ENCODE measurements at places on chromosomes 16 and 17.

DNA sequence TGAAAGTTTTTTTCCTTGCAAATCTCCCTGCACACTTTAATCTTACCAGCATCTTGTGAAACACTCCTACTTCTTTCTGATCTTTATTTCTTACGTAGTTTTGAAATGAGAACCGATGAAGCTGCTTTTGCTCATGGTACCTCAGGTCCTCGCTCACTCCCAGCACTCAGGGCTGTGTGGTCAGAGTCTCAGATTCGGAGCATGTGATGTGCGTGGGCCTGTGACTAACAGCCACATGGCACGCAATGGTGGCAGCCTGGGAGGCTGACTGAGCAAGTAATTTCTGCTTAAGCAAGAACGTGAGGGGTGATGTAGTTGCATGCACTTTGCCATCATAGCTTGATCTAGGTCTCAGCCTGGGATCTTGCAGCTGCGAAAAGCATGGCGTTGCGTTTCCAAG lies 624.3 kb downstream of the MAF start:
- DNase-seq: no peak

DNA sequence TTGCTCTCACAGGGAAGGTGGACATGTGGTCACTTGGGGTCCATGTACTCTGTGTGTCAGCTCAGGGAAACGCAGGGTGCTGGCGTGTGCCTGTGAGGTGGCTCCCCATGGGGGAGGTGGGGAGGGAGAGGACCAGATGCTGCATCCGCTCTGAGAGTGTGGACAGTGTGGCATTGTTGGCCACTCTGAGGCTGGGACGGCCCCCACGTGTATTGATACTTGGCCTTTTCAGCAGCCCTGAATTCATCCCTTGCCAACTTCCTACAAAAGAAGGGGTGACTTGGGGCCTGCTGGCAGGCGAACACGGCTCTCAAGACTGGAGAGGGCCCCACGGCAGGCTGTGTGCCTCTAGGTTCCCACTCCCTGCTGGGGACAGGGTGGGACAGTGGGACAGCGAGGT lies 120.1 kb downstream of the RAB11FIP4 start:
- no peak for DNase-seq

GRCh38 chr17:35895636-35896587 lies 15.8 kb upstream of the CCL5 start:
- no peak for DNase-seq

- DNase-seq: no peak
Measured at GRCh38 chr16:78552106-78552675, 452.7 kb downstream of the WWOX start.

DNA sequence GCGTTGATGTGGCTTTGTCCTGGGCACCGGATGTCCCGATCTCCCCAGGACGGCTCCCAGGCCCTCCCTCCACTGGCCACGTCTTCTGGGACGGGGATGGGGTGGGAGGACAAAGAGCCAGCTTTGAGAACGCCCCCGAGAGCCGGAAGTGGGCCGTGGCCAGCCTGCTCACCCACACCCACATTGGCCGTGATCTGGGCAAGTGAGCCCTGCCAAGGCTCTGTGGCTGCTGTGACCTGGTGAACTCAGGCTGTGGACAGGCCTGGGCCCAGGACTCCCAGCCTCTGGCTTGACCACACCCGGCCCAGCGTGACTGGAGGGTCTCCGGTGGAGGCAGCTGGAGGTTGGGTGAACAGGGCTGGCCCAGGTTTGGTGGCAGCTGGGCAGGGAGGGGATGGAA lies 3.3 kb downstream of the CDH15 start:
- DNase-seq: no peak

- DNase-seq: no peak
Measured at GRCh38 chr17:63434951-63435571, 11.0 kb downstream of the CYB561 start.

GRCh38 chr16:78796221-78796866 lies 696.9 kb downstream of the WWOX start:
- no peak for DNase-seq

DNA sequence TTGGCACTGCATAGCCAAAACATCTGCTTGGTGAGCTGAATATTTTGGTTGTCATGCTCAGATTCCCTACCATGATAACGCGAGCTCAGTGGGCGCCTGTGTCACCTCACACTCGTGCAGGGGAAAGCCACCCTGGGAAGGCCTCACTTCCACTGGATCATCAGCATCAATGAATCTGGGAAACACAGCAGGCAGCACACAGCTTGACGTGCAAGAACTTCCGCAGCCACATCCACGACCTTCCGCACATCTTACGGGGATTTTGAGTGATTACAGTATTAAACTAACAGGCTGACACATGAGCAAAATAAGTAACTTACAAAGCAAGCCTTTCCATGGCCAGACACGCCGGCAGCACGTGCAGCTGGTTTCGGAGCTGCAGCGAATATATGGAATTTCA lies 54.7 kb upstream of the FOXF1 start:
- DNase-seq: no peak

DNA sequence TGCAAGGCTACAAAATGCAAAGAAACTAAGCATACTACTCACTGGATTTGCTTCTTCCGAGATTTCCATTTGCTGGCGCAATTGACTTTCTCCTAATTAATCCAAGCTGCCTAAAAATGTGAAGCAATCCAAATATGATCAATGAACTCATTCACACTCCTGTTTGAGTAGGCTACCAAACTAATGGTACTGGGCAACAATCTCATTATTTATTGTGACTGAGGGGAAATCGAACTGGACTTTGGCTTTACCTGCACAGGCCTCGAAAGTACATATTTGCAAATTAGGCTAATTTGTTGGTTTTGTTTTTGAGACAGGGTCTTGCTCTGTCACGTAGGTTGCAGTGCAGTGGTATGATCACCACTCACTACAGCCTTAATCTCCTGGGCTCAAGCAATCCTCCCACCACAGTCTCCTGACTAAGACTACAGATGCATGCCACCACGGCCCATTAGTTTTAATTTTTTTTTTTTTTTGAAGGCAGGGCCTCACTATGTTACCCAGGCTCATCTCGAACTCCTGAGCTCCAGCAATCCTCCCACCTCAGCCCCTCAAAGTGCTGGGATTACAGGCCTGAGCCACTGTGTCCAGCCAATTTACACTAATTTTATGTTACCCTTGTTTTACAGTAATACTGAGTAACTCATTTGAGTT lies 2.6 kb downstream of the ERI2 start:
- DNase-seq: no peak

DNA sequence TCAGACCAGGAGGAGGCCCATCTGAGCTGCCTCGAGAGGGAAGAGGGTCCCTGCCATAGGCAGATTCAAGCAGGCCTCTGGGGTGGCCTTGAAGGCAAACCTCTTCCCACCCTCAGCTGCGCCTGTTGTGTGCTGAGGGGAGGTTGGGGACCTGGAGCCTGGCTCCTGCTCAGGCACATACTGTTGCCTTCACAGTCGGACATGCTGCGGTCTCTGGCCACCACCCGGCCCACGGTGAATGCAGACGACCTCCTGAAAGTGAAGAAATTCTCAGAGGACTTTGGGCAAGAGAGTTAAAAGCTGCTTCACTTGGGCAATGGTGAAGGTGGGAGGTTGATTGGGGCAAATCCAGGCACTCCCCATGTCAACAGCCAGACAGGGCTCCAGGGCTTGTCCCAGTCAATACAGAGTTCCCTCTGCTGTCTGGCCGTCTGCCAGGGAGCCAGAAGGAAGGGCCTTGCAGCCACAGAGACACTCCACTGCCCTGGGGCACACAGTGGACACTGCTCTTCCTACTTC lies 6.3 kb downstream of the PDF start:
- no peak for DNase-seq

DNA sequence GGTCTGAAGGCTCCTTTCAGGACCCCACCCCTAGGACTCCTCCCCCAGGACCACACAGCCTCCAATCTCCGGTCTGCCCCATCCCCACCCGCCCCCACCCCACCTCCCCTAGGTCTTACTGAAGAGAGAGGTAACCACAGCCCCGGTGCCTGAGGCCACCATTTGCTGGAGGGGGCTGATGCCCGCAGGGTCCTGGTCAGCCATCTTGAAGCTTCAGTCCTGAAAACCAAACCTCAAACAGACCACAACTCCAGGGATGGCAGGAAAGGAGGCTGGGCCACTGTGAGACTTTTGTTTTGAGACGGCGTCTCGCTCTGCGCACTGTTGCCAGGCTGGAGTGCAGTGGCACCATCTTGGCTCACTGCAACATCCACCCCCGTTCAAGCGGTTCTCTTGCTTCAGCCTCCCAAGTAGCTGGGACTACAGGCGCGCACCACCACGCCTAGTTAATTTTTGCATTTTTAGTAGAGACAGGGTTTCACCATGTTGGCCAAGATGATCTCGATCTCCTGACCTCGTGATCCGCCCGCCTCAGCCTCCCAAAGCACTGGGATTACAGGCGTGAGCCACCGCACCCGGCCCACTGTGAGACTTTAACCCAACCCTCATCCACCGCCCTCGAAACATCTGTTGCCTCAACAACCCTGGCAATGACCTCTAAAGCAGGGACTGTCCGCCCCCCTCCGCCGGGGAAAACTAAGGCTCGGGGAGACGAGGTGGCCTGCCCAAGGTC lies 1.1 kb downstream of the SLC25A39 start:
- DNase-seq: no peak

DNA sequence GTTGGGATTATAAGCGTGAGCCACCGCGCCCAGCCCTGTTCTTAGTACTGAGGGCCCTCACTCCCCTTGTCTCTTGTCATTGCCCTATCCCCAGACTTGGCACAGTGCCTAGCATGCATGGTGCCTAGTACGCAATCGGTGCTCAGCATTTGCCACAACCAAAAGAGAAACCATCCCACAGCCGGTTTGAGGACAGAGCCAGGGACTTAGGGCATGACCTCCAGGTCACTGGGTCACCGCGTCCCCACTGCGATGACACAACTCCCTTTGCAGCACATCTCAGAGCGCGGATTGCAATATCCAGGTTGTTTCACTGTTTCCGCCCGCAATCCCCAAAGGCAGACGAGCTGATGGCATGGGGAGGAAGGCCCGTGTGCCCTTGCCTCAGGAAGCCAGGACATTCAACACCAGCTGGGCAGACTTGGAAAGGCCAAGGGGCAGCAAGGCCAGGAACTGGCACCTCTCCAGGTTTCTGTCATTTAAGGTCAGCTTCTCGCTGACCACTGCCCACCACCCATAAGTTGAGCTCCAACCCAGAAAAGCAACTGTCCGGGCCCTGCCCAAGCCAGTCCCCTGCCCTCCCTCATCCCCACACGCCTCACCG lies 274.5 kb downstream of the MRTFB start:
- DNase-seq: no peak

DNA sequence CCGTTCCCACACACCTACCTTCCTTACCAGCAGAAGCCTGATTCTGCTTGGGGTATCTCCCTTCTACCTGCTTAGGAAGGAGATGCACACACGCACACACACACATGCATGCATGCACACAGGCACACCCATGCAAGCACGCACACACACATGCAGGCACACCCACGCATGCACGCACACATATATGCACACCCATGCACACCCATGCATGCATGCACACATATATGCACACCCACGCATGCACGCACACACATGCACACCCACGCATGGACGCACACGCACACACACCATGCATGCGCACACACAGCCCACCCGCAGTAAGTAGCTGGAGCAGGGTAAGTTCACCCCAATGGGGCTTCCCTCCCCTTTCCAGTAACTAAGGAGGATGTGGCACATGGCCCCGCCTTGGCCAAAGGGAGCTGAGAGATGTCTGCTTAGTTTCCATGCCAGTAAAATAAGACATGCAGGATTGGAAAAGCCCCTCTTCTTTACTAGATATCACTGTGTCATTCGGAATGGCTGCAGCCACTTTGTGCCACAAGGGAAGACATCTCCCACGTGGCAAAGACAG lies 33.7 kb downstream of the ADCY9 start:
- no peak for DNase-seq

DNA sequence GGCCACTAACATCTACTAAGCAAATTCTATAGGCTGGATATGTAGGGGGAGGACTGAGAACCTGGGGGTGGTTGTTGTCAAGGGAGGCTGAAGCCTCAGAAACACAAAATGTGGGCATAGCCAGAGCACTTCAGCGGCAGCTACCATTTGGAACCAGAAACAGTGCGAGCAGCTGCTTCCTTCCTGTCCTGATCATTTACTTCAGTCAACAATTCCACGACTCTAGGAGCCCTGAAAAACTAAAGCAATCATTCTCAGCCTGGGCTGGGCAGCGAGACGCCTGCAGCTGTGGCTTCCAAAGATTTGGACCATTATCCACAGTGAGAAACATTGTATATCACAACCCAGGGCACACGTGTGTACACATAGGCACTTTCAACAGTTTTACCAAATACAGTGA lies 93.9 kb upstream of the WSCD1 start:
- DNase-seq: no peak

GRCh38 chr17:41185001-41185400 lies 290 bp upstream of the KRTAP4-1 start:
- no peak for DNase-seq

DNA sequence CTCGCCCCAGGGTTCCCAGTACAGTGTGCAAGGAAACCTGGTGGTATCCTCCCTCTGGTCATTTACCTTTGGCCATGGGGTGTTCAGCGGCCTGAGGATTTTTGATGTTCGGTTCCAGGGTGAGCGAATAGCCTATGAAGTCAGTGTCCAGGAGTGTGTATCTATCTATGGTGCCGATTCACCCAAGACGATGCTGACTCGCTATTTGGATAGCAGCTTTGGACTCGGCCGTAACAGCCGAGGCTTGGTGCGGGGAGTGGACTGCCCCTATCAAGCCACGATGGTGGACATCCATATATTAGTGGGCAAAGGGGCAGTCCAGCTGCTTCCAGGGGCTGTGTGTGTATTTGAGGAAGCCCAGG lies 1.2 kb downstream of the AOC2 start:
- no peak for DNase-seq

DNA sequence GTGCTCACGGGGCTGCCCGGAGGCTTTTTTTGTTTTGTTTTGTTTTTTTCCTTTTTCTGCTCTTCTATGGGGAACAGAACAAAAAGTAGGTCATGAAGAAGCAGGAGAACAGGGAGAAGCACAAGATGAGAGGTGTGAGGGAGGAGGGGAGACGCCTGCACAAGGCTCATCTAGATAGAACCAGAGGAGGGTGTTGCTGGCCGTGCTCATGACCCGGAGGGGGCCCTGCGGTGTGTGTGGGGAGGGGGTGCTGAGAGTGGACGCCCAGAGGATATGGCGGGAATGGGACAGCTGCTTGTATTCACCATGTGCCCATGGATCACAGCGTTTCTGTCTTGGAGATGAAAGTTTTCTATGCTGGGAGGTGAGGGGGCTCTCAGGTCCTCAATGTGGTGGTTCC lies 183.7 kb downstream of the FOXL1 start:
- no peak for DNase-seq

GRCh38 chr17:373613-374230 lies 21.1 kb upstream of the RPH3AL start:
- DNase-seq: no peak

Data from activated naive CD8-positive, alpha-beta T cell treated with anti-CD3 and anti-CD28 coated beads, Interleukin-2, amount 50 U/mL, for 16 hours (primary cell).